ENCODE measurements at places on chromosomes 7 and 10. TPM values are rescaled to one million over a fixed set of nuclear protein-coding genes. Genes with fewer than 3 reads are reported as not detected.

Gene HHEX
- 90.9 TPM for total RNA-seq

Gene PLXNA4
- total RNA-seq = 8.3 TPM

Gene TMEM270
- total RNA-seq = not detected

Gene EBF3
- total RNA-seq = 9.3 TPM

Gene COL17A1
- 1.8 TPM for total RNA-seq

Gene LBX1
- total RNA-seq = not detected

Gene HOGA1
- 1.1 TPM for total RNA-seq

Gene OR6V1
- not detected for total RNA-seq

Gene BMPER
- total RNA-seq = 0.44 TPM

Gene BLNK
- total RNA-seq = 15.9 TPM

Gene CUZD1
- total RNA-seq = not detected

DNA sequence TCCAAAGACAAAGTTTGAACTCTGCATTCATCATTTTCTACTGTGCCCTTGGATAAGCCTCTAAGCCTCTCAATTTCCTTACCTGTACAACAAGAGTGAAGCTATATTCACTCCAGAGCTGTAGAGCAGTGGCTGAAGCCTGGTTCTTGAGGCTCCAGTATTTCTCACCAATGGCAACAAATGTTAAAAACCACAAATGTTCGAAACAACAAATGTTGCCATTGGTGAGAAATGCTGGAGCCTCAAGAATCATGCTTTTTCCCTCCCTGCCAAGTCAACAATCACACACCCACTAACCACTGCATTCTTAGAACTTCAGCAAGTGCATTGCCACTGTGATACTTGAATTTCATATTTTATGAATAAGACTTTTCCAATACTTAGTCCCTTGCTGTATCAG, 237.9 kb downstream of the TMEM26 start:
- no peak for DNase-seq
- H3K36me3 ChIP-seq = no peaks in the 10 kb centered on the region
- H3K4me1 ChIP-seq = no peaks in the 10 kb centered on the region
- H3K4me3 ChIP-seq = no peak overlapping the region

DNA sequence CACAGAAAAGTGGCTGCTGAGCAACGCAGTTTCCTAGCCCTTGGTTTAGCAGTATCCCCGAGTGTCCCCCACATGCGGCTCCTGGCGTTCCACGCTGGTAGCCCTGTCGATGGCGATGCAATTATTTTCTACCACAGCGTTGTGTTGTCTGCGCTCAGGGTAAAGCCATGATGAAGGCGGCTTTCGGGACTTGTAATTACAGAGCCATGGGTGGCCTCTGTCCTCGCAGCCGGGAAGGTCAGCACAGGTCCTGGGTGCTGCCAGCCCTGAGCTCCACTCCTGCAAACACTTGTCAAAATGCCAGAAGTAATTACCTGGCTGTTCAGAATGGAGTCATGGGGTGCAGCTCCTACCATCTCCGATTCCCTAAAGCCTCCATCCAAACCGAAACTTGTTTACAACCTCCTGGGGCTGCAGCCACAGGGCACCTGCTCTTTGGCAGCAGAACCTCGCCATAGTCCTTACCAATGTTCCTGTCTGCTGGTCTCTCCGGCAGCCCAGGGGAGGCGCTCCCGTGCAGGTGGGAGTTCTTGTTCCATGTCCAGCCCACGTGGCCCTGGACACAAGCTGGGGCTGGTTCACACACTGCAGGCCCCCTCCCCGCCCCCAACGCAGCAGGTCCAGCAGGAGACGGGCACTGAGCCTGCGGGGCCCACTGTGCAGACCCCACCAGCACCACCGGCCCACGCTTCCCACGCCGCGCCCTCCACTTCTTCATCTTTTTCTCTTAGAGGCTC, 512.6 kb downstream of the PTPRN2 start:
- H3K4me1 ChIP-seq = no peaks in the 10 kb centered on the region
- H3K4me3 ChIP-seq = no peak overlapping the region
- H3K36me3 ChIP-seq = no peaks in the 10 kb centered on the region
- no peaks in the 10 kb centered on the region for H3K27me3 ChIP-seq
- no peak for DNase-seq

DNA sequence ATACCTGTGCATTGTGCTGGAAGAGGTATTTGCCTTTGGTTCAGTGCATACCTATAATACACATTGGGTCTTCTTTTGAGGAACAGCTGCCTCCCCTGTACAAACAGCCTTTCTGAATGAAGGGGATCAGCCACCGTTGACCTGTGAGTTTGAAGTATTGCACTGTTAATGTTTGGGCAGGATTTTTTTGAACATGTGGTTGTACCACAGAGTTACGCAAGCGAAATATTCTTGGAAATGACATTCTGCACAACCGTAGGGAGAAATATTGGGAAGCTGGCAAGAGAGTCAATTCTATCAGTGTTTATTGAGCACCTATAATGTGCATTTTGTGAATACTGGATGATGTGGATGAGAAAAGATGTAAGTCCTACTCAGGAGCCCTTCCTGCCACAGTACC, 270.6 kb downstream of the AUTS2 start:
- no peaks in the 10 kb centered on the region for H3K27me3 ChIP-seq
- no peaks in the 10 kb centered on the region for H3K4me1 ChIP-seq
- DNase-seq = no peak
- H3K27ac ChIP-seq = no peak overlapping the region
- H3K4me3 ChIP-seq = no peak overlapping the region

GRCh38 chr7:57404967-57405421, 45.0 kb upstream of the ZNF716 start:
- no peaks in the 10 kb centered on the region for H3K36me3 ChIP-seq
- H3K4me3 ChIP-seq = no peak overlapping the region
- no peaks in the 10 kb centered on the region for H3K4me1 ChIP-seq
- H3K27me3 ChIP-seq = no peaks in the 10 kb centered on the region
- DNase-seq = no peak

- H3K4me3 ChIP-seq = no peak overlapping the region
- DNase-seq = peak; percentile 8
- H3K27ac ChIP-seq = peak overlapping the region; percentile 49
- no peaks in the 10 kb centered on the region for H3K36me3 ChIP-seq
- H3K27me3 ChIP-seq = no peaks in the 10 kb centered on the region
Observed at GRCh38 chr7:28155964-28156363, 24.6 kb downstream of the JAZF1 start.

DNA sequence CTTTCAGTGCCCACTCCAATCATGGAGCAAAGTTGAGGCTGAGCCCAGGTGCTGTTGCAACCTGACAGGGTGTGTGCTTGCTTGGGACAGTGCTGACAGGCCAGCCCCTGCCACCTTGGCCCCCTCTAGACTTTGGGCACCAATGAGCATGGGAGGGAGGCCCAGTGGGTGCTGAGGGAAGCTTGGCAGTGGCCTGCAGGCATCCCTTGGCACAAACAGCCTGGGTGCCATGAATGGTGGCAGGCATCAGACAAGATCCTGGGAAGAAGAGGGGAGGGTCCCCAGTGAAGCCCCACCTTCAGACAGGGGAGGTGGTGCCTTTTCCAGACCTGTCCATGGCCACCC, 214.0 kb downstream of the GPR158 start:
- H3K4me3 ChIP-seq = no peak overlapping the region
- no peaks in the 10 kb centered on the region for H3K4me1 ChIP-seq
- no peaks in the 10 kb centered on the region for H3K36me3 ChIP-seq

DNA sequence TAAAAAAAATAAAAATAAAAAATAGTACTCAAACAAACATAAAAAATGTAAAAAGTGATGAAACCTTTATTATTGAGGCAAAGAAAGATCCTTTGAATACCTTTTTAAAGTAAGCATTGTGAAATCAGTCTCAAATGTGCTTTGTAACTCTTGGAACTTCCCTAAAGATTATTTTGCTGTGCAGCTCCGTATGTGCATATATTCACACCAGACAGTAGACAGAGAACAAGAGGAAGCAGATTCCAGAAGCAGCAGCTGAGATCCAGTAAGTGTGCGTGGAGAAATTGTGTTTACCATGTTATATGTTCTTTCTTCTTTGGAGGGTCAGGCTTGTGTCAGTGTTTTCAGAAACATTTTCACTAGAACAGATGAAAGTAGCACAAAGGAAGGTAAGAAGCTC, 324.9 kb downstream of the AGMO start:
- no peaks in the 10 kb centered on the region for H3K27me3 ChIP-seq
- H3K36me3 ChIP-seq = no peaks in the 10 kb centered on the region
- no peak for DNase-seq
- no peaks in the 10 kb centered on the region for H3K4me1 ChIP-seq
- no peak overlapping the region for H3K27ac ChIP-seq

DNA sequence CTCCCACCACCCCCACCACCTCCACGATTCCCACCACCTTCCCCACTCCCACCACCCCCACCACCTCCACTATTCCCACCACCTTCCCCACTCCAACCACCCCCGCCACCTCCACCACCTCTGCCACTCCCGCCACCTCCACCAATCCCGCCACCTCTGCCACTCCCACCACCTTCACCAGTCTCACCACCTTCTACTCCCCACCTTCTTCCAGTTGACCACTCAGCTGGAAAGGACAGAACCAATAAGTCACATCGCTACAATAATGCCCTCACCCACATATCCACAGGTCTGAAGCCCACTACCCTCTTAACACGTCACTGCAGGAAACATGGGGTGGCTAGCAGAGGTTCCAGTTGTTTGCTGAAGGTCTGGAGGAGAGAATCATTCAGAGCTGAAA, 93.5 kb upstream of the PAX2 start:
- H3K27me3 ChIP-seq = peaks cover 22% of the 10 kb centered on the region
- peaks cover 17% of the 10 kb centered on the region for H3K4me1 ChIP-seq
- H3K27ac ChIP-seq = no peak overlapping the region
- H3K4me3 ChIP-seq = no peak overlapping the region
- no peak for DNase-seq
- H3K36me3 ChIP-seq = no peaks in the 10 kb centered on the region

- no peak overlapping the region for H3K27ac ChIP-seq
- H3K4me1 ChIP-seq = no peaks in the 10 kb centered on the region
- no peaks in the 10 kb centered on the region for H3K36me3 ChIP-seq
Observed at GRCh38 chr7:157944734-157945291, 608.0 kb downstream of the DNAJB6 start.

- no peaks in the 10 kb centered on the region for H3K27me3 ChIP-seq
- H3K36me3 ChIP-seq = peaks cover 11% of the 10 kb centered on the region
- no peak for DNase-seq
- no peak overlapping the region for H3K27ac ChIP-seq
- H3K4me3 ChIP-seq = no peak overlapping the region
Observed at GRCh38 chr10:125817337-125817946, 5.6 kb downstream of the UROS start.

GRCh38 chr7:1752771-1753563, 82.9 kb downstream of the ELFN1 start:
- H3K4me3 ChIP-seq = no peak overlapping the region
- no peak for DNase-seq
- no peaks in the 10 kb centered on the region for H3K27me3 ChIP-seq
- no peaks in the 10 kb centered on the region for H3K36me3 ChIP-seq

DNA sequence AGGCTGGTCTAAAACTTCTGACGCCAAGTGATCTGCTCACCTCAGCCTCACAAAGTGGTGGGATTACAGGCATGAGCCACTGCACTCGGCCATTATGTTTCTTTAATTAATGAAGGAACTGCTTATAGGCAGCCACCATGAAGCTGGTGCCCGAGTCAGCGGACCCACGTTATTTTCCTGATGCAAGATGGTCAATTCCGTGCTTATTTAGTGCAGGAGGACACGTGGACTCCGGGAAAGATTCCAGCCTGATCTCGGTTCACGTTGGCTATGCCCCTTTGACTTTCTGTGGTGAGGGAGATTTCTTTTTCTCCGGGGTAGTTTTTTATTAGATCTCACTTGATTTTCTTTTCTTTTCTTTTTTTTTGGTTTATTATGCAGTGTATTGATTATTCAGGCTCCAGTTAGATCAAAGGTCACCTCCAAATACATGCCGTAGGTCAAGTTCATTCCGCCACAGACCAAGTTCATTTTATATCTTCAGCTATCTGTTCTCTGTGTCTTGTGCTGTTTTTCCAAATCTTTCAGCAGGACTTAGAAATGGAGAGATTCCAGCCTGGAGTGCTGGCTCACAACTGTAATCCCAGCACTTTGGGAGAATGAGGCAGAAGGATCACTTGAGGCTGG, 8.3 kb downstream of the CAMK1D start:
- H3K27ac ChIP-seq = peak overlapping the region; percentile 2
- H3K4me1 ChIP-seq = peaks cover 11% of the 10 kb centered on the region
- H3K27me3 ChIP-seq = no peaks in the 10 kb centered on the region
- no peaks in the 10 kb centered on the region for H3K36me3 ChIP-seq
- peak; percentile 29 for DNase-seq

- no peak for DNase-seq
- no peak overlapping the region for H3K4me3 ChIP-seq
- H3K27ac ChIP-seq = no peak overlapping the region
- H3K4me1 ChIP-seq = no peaks in the 10 kb centered on the region
- H3K27me3 ChIP-seq = no peaks in the 10 kb centered on the region
- no peaks in the 10 kb centered on the region for H3K36me3 ChIP-seq
Observed at GRCh38 chr7:155550916-155551315, 4.6 kb upstream of the CNPY1 start.

DNA sequence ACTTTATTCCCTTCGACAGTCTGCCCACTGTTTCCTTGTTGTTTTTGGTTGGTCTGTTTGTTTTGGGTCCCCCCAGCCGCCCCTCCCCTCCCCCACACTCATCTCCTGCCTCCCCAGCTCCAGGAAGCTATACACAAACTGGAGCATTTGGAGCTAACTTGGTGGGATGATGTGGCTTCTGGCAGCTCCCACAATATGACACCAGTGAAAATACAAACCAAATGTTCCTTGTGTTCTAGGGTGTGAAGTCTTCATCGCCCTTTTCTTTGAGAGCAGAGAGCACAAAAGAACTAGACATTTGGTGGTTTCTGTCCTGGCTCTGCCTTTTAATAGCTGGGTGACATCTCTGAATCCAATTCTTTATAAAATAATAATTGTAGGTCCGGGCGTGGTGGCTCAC, 33.8 kb downstream of the CREB5 start:
- no peaks in the 10 kb centered on the region for H3K36me3 ChIP-seq
- H3K27ac ChIP-seq = no peak overlapping the region
- no peak for DNase-seq

- H3K4me3 ChIP-seq = no peak overlapping the region
- H3K27ac ChIP-seq = no peak overlapping the region
- no peaks in the 10 kb centered on the region for H3K4me1 ChIP-seq
- DNase-seq = peak; percentile 6
Observed at GRCh38 chr10:98055841-98056516, 25.6 kb upstream of the CRTAC1 start.

GRCh38 chr10:127525686-127526085, 23.4 kb upstream of the NPS start:
- no peaks in the 10 kb centered on the region for H3K36me3 ChIP-seq
- no peak for DNase-seq

- no peak overlapping the region for H3K27ac ChIP-seq
- H3K27me3 ChIP-seq = no peaks in the 10 kb centered on the region
- H3K4me3 ChIP-seq = no peak overlapping the region
Observed at GRCh38 chr10:76009531-76009930, 578.1 kb downstream of the LRMDA start.

DNA sequence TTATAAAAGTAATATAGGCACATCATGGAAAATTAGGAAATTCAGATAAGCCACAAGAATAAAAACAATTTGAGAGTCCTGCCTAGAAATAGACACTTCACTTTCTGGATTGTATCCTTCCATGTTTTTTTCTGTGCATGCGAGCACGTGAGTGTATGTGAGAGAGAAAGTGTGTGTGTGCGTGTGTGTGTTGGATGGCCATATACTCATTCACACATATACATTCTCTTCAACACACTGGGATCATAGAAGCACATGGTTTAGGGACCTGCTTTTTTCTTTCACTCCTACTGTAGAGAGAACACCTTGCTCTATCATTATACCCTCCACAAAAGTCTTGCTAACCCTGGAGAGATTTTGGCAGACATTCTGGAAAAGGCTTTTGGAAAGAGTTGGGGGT, 7.5 kb downstream of the FFAR4 start:
- H3K27ac ChIP-seq = no peak overlapping the region
- H3K4me3 ChIP-seq = no peak overlapping the region
- H3K27me3 ChIP-seq = no peaks in the 10 kb centered on the region

GRCh38 chr10:114379631-114380041, 24.7 kb downstream of the AFAP1L2 start:
- H3K27me3 ChIP-seq = no peaks in the 10 kb centered on the region
- peaks cover 66% of the 10 kb centered on the region for H3K4me1 ChIP-seq
- DNase-seq = no peak

All from thyroid gland (tissue), 4 donors.